ENCODE measurements at places on chromosomes 5 and 9.

DNA sequence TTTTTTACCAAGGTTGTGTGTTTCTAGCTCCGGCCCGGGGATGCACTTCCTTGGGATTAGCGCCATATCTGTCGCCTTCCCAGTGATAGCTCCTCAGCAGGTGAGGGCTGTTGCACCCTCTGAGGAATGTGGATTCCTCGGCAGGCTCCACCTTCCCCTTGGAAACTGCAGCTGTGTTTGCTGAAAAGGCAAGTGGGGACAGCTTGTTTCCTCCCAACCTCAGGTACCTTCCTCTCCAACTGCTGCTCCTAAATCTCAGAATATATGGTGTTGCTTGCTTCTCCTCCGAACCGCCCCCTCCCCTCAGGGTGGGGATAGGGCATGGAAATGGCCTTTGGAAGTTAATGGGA lies 1.3 kb downstream of the SLC1A1 start:
- no peak for DNase-seq

- DNase-seq, result no peak
Observed at GRCh38 chr9:135246248-135247205, 159.1 kb downstream of the OLFM1 start.

- DNase-seq, result no peak
Observed at GRCh38 chr5:137728048-137728447, 7.8 kb downstream of the KLHL3 start.

DNA sequence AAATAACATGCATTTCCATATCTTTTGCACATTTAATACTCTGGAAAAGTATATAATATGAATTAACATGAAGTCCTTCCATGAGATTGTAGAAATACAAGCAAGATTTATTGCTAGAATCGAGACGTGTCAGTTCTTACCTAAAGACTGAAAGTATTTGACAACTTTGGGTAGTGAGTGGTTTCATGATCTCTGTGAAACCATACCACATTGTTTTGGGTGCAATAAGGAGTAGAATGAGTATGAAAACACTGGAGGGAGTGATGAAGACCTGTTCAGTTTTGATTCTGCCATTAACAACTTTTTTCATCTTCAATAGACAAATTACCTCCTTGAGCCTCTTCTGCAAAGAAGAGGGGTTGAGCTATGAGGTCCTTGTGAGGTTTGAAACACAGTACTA lies 133.7 kb downstream of the NUDT12 start:
- DNase-seq, result no peak

DNA sequence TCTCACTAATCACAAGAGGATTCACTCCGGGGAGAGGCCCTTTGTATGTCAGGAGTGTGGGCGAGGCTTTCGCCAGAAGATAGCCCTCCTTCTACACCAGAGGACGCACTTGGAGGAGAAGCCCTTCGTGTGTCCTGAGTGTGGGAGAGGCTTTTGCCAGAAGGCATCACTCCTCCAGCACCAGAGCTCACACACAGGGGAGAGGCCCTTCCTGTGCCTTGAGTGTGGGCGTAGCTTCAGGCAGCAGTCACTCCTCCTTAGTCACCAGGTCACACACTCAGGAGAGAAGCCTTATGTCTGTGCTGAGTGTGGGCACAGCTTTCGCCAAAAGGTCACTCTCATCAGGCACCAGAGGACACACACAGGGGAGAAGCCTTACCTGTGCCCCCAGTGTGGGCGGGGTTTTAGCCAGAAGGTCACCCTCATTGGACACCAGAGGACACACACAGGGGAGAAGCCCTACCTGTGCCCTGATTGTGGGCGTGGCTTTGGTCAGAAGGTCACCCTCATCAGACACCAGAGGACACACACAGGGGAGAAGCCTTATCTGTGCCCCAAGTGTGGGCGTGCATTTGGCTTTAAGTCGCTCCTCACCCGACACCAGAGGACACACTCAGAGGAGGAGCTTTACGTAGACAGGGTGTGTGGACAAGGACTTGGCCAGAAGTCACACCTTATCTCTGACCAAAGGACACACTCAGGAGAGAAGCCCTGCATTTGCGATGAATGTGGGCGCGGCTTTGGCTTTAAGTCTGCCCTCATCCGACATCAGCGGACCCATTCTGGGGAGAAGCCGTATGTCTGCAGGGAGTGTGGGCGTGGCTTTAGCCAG lies 27.8 kb downstream of the NUTM2F start:
- no peak for DNase-seq

- no peak for DNase-seq
Observed at GRCh38 chr9:128768606-128769005, 3.1 kb downstream of the ZER1 start.

GRCh38 chr9:112072721-112073638 lies 102.1 kb downstream of the SUSD1 start:
- DNase-seq, result peak; percentile 58

GRCh38 chr5:120293796-120294195 lies 170.3 kb upstream of the PRR16 start:
- no peak for DNase-seq

GRCh38 chr5:115033861-115034260 lies 135.8 kb downstream of the TRIM36 start:
- DNase-seq, result no peak

- no peak for DNase-seq
Observed at GRCh38 chr5:91207248-91207647, 175.9 kb downstream of the ARRDC3 start.

GRCh38 chr9:135526730-135527571 lies 5.7 kb downstream of the LCN1 start:
- no peak for DNase-seq

DNA sequence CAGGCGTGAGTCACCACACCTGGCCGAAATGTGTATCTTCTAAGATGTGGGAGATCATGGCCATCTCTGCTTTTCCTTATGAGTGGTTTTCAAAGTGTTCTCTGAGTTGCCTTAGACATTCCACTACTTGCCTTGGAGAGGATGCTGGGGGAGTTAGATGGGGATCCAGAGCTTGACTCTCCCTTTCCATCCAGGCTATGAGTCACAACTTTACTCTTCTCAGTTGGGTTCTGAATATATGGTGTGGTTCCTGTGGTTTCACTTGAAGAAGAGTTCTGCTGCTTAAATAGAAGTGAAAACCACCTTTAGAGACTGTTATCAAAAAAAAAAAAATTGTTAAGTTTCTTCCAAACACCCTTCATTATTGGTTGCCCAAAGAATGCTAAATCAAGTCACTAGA lies 217.6 kb downstream of the ZNF608 start:
- no peak for DNase-seq

DNA sequence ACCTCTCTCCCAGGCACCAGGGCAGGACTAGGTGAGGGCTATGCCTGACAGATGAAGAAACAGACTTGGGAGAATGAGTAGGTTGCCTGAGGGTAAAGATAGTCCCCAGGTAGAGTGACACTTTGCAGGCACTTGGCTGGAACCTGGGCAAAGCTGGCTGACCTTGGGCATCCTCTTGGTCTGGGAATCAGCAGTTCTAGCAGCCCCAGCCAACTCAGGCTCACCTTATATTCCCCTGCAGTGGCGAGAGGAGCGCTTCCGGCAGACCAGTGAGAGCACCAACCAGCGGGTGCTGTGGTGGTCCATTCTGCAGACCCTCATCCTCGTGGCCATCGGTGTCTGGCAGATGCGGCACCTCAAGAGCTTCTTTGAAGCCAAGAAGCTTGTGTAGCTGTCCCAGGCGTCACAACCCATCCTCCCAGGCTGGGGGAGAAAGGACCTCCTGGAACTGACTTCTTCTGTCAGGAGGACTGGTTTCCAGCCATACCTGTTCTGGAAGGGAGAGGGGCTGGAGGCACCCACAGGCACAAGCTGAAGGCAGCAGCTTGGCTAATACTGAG lies 3.1 kb downstream of the TMED9 start:
- no peak for DNase-seq

DNA sequence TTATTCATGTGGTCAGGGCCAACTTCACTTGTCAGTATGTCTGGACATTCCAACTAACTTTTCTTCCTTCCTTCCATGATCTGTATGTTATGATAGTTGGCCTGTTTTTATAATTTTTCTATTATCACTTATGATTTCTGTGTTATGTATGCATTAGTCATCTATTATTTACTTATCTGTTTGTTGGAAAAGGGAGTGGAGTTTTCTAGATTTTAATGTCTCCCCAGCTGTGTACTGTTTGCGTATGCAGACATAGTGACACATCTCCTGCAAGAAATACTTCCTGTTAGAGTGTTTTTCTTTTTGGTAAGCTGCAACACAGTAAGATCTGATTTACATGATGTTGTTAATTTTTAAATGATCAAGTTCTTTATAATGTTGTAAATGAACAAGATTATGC lies 8.7 kb upstream of the INSYN2B start:
- no peak for DNase-seq

DNA sequence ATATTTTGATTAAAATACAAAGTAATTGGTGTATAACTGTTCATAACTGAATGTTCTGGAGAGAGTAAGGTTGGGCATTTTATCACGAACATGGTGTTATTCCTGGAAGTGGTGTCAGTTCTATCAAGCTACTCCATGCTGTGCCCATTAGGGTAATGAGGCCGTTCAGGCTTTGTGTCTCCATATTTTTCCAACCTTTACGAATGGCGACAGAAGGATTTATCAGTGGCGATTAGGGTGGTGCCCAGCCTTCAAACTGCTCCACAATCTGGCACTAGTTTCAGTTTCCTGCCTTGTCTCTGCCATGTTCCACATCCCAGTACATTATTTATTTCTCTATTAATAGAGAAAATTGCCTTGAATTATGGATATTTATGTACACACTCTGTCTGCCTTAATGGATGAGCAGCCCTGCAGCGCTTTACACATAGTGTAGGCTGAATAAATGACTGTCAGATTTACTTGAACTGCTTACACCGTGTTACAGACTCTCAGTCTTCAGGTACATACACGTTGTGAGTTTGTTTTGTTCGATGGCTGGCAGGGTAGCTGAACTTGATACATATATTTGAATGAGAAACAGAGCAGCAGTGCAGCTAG lies 23.9 kb upstream of the TMC1 start:
- DNase-seq, result no peak

DNA sequence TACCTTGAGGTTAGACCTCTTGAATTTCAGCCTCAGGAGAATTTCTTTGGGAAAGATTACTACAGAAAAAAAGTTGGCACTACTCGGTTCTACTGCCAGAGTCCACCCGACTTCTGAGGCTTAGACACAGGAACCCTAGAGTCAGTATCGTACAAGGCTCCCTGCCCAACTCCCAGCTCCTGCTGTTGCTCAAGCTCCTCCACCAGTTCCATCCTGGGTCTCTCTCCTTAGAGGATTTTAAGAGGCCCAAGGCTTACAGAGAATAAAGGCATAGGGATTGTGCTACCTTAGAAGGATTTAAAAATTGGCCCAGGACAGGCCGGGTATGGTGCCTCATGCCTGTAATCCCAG lies 29.0 kb upstream of the SSBP2 start:
- no peak for DNase-seq

GRCh38 chr5:6206501-6206900 lies 171.8 kb downstream of the MED10 start:
- no peak for DNase-seq

DNA sequence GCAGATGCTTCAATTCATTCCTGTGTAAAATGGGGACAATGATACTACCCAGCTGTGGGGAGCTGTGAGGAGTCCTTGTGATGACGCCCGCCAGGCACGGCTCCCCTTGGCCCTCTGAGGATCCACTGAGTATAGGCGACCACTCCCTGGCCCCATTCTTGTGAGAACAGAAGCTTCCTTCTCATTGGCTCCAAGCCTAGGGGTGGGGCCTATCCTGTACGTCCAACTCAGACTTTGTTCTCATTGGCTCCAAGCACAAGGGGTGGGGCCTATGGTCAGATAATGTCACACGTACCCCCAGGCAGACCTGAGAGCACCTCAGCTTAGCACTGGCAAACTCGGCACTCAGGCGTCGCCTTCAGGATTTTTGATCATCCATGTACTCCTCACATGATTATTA lies 232.9 kb upstream of the MVB12B start:
- DNase-seq, result no peak

- DNase-seq, result no peak
Observed at GRCh38 chr5:74894351-74894750, 28.2 kb upstream of the FAM169A start.
